ENCODE measurements at places on chromosomes 4 and X.
A peak's percentile ranks its signal among the peaks of the same experiment; 100 is the strongest.

DNA sequence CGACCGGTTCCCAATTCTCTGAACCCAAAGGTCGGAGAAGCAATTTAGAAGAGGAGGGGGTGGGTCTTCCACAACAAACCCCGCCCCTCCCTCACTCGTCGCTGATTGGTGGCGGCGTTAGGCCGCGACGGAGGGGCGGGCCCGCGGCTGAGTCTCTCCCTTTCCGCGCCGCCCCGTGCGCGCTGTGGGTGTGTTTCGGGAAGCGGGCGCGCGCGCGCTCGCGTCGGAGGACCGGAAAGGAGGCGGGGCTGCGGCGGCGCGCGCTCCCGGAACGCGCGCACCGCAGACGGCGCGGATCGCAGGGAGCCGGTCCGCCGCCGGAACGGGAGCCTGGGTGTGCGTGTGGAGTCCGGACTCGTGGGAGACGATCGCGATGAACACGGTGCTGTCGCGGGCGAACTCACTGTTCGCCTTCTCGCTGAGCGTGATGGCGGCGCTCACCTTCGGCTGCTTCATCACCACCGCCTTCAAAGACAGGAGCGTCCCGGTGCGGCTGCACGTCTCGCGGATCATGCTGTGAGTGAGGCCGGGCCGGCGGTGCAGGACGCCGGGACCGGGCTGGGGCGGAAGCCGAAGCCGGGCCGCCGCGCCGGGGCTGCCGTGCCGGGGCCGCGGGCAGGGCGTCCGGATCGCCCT, at the start of gene SPCS3:
Gene SPCS3, plus strand, starts transcription at position 263 of the 636 bp plus-strand sequence. Its CDS starts 111 bp downstream, at position 374.
- DNase-seq, result peak; percentile 94

DNA sequence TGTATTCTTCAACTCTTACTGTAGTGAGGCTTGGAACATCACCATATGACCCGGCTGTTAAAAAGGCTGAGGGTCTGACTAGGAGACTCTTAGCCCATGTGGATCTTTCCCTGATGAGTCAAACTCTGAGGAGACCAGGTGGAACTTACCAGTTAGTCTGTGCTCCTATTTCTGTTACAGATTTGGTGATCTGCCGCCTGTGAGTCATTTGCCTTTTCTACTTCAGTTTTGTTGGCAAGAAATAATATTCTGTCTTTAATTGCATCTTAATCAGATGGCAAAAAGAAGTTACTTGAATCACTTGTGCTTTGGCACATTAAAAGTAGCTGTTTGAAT, 48.4 kb downstream of the MTM1 start:
- no peak for DNase-seq

DNA sequence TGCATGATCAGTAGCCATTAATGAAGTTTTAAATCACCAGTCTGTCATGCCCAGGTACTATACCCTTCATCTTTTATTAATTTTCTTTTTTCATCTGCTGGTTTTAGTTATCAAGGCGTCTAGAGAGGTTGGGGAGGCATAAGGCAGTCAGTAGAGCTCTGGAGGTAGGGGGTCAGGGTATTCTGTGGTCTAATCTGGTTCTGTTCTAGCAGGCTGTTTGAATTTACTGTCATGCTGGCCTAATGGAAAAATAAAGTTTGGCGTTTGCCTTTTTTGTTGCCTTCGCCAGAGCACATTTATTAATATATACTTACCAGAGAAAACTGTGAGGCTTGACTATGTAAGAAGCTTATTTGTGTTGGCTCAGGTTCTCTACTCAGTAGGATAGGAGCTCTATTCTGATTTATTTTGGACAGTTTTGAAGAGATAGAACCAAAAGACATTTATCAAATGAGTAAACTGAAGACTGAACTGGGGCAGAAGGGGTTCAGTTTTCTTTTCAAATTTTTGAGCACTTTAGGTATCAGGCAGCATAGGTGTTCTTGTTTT, 46.9 kb downstream of the TMEM131L start:
- DNase-seq, result no peak

- DNase-seq, result no peak
Measured at GRCh38 chrX:13759152-13759718, 24.7 kb downstream of the OFD1 start.

DNA sequence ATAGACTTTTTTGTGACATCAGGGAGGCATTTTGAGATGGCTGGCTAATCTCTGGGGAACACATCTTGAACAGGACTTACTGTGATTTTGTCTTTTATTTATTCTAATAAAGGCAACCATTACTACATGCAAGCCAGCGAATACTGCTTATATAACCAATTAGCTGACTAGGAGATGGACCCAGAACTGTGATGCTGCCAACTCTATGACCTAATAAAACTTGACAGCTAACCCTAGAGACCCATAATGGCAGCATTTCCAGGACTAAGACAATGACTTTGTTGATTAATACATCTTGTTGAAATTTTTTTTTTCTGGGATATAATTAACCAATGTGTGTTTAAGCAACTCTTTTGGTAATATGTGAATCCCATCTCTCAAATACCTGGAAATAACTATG, 584.6 kb downstream of the PRR32 start:
- no peak for DNase-seq

DNA sequence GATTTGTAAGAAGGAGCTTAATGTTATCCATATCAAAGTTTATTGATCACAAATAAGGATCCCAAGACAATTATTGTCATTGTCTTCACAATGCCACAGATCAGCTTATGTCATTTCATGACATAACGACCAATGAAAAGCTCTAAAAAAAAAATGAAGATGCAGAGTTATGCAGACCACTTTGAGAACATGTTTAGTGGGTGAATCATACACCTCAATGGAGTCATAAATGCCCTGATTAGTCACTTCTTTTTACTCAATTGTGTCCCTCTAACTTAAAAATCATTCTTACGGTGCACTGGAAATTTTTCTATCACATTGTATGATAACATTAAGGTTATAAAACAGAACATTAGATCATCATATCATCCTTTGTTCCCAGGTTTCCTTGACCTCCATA, 87.6 kb upstream of the GABRG1 start:
- DNase-seq, result no peak

- no peak for DNase-seq
Measured at GRCh38 chr4:133270021-133270570, 121.0 kb downstream of the PCDH10 start.

GRCh38 chr4:25068386-25068785, 37.6 kb upstream of the LGI2 start:
- DNase-seq, result no peak

GRCh38 chr4:122663814-122664610, 43.1 kb upstream of the IL21 start:
- no peak for DNase-seq

- DNase-seq, result no peak
Measured at GRCh38 chrX:130028196-130028595, 45.8 kb downstream of the BCORL1 start.

- DNase-seq, result no peak
Measured at GRCh38 chr4:183335369-183335940, 13.2 kb upstream of the CLDN24 start.

GRCh38 chrX:9464435-9465371, at the start of gene TBL1X:
TBL1X (plus strand) TSS chrX:9465058; CDS start chrX:9653587, 188,529 bp downstream.
- DNase-seq, result peak; percentile 2

- DNase-seq, result no peak
Measured at GRCh38 chr4:128388352-128388630, 100.7 kb upstream of the PGRMC2 start.

GRCh38 chrX:74925225-74926088, at the start of gene NEXMIF:
NEXMIF (minus strand) TSS chrX:74925452.
- peak; percentile 9 for DNase-seq

GRCh38 chr4:134126955-134127354, 74.6 kb downstream of the PABPC4L start:
- DNase-seq, result no peak

- no peak for DNase-seq
Measured at GRCh38 chrX:46770000-46770816, 11.3 kb upstream of the SLC9A7 start.

- no peak for DNase-seq
Measured at GRCh38 chr4:118398226-118399090, 45.7 kb upstream of the PRSS12 start.

All from occipital lobe (tissue), 3 donors.